ENCODE measurements at places on chromosomes 2 and 18.
A peak's percentile ranks its signal among the peaks of the same experiment; 100 is the strongest.

DNA sequence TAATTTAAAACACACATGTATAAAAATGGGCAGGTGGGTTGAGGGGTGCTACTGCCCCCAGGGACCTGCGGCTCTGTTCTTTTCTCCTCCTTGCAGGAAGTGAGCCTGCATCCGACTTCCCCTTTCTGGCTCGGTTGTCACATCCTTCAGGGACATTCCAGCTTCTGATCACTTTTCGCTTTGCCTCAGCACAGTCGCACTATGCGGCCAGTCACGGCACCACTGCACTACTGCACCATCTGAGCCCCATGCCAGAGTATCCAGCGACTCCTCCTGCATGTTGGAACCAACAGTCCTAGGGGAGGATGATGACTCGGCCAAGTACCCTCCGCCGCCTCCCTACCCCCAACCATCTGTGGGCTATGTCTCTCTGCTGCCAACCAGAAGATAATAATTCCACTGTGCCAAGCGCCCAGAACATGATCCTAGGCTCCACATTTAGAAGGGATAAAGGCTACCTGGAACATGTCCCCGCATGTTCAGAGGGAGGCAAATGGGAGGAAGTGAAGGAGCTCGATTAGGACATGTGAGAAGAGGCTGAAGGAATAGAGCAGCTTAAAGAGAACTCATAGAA is 17.6 kb downstream of the CDC42EP3 start:
- peak; percentile 67 for DNase-seq

DNA sequence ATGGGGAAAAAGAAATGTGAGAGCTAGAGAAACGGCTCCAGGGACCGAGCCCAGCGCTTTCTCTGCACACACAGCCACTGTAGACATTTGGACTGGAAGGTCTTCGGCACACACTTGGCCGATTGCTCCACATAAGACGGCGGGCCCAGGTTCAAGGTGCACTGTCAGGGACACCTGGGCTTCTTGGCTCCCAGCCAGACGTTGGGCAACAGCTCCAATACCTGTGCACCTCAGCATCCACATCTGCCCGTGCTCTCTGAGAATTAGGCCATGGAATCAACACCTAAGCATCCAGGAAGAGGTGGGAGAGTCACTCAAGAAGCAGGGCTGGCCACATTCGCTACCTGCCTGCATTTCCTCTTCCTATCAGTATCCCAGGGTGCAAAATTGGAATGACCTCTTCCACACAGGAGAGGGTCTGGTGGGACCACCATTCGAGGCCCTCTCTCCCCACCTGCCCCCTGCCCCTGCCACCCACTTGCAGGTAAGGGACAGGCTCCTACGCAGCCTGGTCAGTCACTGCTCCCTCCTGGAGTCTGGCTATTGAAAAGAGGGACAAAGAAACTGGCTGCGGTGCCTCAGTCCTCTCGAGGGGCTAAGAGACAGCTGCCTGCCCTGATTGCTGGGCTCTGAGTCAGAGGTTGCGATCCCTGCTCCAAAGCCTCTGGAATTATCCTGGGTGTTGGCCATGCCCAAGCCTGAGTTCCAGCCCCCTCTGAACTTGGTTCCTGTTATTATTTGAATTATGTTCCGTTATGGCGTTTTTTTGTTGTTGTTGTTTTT is 40.1 kb upstream of the TAF1B start:
- DNase-seq, result no peak

GRCh38 chr18:44298566-44298965 is 382.1 kb upstream of the SETBP1 start:
- DNase-seq, result no peak

GRCh38 chr2:173370198-173370597 is 15.5 kb downstream of the CDCA7 start:
- no peak for DNase-seq

- no peak for DNase-seq
Measured at GRCh38 chr2:227789803-227790202, 23.8 kb upstream of the CCL20 start.

GRCh38 chr2:48483506-48483905 is 46.4 kb upstream of the STON1 start:
- no peak for DNase-seq

All from CD4-positive, alpha-beta T cell treated with Interferon gamma for 1 hour (primary cell).